NCI-H460 (cell line): ENCODE measurements at places on chromosomes 16 and 17. TPM values are rescaled to one million over a fixed set of nuclear protein-coding genes. Genes with fewer than 3 reads are reported as not detected.

DNA sequence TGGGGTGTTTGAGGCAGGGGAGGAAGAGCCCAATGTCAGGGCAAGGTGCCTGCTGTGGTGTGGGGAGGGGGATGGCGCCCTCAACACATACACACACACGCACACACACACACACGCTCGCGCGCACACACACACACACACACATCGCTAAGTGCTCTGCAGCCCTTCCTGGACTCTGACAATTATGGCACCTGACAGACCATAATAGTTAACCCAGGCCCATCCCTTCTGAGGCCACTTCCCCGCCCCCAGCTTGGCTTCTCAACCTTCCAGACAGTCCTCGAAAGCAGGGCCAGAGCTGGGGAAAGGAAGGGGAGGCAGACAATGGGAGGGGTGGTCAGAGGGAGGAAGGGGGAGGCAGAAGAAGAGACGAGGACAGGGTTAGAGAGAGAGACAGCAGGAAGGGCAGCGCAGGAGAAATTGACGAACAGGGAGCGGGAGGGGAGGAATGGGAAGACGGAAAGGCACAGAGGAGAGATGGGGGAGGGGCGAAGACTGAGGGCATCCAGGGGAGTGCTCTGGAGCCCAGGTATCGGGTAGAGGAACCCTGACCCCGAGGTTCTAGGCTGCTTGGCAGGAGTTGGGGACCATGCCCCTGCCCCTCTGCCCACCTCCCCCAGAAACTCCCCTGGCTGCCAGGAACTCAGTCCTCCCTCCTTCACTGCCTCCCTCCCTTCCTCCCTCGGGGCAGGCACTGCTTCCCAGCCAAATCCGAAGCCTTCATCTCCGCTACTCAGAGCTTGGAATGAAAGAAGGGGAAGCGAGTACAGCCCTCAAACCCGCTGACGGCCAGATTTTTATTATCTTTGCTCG lies 4.0 kb downstream of the SRCIN1 start:
- DNase-seq, result no peak

DNA sequence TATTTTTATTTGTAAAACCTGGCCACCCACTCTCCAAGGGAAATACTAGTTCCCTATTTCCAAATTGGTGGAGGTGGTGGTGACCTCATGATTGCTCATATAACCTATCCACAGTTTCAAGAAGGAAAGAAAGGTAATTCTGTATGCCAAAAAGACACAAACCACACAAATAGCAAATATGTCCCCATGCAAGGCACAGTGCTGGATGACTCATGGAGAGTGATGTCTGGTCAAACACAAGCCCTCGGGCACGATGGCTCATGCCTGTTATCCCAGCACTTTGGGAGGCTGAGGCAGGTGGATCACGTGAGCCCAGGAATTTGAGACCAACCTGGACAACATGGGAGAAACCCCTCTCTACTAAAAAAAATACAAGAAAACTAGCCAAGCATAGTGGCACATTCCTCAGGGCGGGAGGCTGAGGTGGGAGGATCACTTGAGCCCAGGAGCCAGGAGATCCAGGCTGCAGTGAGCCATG lies 64.2 kb downstream of the GNA13 start:
- DNase-seq, result no peak

GRCh38 chr17:56785997-56786680 lies 47.6 kb downstream of the C17orf67 start:
- no peak for DNase-seq

GRCh38 chr17:37050920-37051319 lies 102.2 kb downstream of the AATF start:
- DNase-seq, result no peak

DNA sequence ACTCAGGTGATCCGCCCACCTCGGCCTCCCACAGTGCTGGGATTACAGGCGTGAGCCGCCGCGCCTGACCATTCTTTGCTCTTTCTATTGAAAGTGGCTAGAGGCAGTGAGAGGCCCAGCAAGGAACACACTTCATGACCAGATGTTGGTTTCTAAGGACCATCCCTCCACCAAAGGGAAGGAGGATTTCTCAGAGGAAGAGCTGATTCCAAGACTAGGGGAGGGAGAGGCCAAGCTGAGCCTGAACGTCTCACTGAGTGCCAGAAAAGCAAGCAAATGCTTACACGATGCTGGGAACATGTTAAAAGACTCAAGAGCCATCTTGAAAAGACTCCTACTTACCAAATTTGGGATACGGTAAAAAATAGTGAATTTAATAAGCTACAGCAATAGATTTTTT lies 79.2 kb downstream of the MRM3 start:
- no peak for DNase-seq

Gene GLTPD2
- total RNA-seq, result not detected in 2 replicates

GRCh38 chr16:16099320-16099719 lies 124.0 kb downstream of the ABCC6 start:
- no peak for DNase-seq

DNA sequence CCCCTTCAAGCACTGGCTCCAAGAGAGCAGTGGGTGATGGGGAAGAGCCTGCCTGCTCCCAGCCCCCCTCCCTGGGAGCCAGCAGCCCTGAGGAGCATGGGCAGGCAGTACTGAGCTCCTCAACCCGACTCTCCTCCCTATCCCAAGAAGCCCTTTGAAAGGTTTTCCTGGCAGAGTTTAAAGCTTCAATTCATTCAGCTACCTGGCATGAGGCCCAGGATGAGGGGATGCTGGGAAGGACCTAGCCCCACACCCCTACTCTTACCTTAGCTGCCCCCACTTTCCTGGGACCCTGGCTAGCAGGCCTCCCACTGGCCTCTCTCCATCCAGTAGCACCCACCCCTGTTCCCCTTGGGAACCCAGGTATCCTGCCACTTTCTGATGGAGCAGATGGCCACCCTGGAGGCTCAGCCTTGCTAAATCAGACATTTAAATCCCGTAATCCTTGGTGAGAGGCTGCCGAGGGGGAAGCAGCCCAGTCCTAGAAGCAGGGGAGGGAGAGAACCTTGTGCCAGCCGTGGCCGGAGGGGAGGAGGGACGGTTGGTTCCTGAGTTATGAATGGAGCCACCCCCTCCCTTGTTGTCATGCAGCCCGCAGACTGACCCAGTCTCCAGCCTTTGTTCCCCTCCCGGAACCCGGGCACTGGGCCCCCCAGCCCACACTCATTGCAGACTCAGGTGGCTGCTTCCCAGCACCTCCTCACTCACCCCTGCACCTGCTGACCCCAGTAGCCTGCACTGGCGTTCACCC lies 17.1 kb downstream of the ATP1B2 start:
- DNase-seq, result no peak

Gene UMOD
- not detected in 2 replicates for total RNA-seq

DNA sequence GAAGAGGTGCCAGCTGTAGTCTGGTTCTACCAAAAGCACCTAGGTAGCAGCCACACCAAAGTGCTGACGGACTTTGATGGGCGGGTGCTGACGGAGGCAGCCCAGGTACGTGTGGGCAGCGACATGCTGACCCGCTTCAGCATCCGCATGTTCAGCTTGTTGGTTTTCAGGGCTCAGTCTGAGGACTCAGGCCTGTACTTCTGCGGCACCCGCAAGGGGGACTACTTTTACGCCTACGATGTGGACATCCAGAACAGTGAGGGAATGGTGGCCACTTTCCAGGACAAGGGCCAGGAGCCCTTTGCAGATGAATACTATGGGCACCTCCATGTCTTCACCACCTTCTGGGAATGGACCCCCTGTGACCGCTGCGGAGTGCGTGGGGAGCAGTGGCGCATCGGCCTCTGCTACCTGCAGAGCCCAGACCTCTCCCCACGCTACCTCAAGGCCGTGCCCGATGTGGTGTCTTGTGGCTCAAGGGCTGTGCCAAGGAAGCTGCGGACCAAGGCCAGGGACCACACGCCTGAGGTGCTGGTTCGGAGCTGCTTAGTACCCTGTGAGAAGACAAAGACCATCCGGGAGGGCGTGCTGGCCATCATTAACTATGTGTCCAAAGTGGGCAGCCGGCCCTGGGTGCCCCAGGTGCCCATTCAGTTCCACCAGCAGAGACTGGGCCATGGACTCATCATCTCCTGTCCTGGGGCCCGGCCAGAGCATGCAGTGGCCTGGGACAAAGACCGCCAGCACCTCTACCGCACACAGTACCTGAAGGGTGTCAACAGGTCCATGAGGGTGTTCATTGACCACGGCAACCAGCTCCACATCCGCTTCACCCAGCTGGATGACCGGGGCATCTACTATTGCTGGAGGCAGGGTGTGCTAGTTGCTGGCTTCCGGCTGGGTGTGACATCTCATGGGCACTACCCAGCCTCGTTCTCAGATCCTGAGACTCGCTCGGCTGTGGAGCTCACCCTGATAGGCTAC lies 5.0 kb upstream of the EFTUD2 start:
- DNase-seq, result no peak
